ENCODE measurements at places on chromosomes 12 and 14.

GRCh38 chr12:108582978-108583770 lies 14.7 kb downstream of the TMEM119 start:
- DNase-seq: no peak

- no peak for DNase-seq
Observed at GRCh38 chr14:102229071-102229738, 75.8 kb downstream of the MOK start.

DNA sequence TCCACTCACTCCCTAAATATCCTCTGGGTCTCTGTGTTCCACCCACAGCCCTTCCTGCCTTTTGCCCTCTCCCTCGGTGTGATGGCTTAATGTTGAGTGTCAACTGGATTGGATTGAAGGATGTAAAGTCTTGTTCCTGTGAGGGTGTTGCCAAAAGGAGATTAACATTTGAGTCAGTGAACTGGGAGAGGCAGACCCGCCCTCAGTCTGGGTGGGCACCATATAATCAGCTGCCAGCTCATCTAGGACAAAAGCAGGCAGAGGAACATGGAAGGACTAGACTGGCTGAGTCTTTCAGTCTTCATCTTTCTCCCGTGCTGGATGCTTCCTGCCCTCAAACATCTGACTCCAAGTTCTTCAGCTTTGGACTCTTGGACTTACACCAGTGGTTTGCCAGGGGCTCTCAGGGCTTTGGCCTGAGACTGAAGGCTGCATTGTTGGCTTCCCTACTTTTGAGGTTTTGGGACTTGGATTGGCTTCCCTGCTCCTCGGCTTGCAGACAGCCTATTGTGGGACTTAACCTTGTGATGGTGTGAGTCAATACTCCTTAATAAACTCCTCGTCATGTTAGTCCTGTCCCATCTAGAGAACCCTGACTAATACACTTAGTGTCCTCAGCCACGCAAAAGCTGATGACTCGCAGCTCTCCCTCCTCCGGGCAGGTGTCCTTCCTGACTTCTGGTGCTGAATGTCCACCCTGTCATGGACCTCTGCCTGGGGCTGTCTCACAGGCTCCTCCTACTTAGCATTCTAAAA lies 5.9 kb downstream of the DGLUCY start:
- no peak for DNase-seq

GRCh38 chr12:120944645-120945217 lies 33.6 kb upstream of the HNF1A start:
- DNase-seq: peak; percentile 87

DNA sequence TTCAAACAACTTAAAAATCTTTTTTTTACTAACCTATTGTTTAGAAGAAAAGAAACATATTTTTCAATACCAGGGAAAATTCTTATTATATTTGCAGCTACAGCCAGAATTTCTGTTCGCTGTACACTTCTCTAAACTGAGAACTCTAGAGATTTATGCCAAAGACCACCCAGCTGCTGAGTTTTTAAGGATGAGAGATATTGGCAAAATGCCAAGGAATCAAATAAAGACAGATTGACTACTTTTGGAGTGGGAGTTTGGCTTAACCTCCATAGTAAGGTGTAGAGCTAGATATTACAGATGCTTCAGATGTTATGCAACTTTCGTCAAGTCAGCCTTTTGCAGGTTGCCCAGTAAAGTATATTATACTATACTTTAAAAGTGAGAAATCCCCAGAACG lies 71.8 kb downstream of the TTLL5 start:
- DNase-seq: no peak

- no peak for DNase-seq
Observed at GRCh38 chr14:96261772-96262655, 6.0 kb downstream of the BDKRB1 start.

DNA sequence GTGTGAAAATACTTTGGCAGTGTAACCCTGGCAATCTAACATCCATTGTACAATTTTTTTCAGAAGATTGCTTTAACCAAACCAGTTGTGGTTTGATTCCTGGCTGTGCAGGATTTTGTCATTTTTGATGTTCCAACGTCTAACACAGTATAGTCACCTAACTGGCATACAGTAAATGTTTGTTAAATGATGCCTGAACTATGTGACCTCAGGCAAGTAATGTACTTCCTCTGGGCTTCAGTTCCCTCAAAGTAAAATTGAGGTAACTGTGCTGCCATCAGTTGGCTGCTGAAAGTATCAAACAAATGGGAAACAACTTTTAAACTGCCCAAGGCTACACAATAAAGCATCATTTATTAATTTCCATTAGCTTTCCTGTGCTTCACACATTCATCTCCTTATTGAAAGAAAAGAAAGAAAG lies 4.3 kb downstream of the TM7SF3 start:
- DNase-seq: no peak

DNA sequence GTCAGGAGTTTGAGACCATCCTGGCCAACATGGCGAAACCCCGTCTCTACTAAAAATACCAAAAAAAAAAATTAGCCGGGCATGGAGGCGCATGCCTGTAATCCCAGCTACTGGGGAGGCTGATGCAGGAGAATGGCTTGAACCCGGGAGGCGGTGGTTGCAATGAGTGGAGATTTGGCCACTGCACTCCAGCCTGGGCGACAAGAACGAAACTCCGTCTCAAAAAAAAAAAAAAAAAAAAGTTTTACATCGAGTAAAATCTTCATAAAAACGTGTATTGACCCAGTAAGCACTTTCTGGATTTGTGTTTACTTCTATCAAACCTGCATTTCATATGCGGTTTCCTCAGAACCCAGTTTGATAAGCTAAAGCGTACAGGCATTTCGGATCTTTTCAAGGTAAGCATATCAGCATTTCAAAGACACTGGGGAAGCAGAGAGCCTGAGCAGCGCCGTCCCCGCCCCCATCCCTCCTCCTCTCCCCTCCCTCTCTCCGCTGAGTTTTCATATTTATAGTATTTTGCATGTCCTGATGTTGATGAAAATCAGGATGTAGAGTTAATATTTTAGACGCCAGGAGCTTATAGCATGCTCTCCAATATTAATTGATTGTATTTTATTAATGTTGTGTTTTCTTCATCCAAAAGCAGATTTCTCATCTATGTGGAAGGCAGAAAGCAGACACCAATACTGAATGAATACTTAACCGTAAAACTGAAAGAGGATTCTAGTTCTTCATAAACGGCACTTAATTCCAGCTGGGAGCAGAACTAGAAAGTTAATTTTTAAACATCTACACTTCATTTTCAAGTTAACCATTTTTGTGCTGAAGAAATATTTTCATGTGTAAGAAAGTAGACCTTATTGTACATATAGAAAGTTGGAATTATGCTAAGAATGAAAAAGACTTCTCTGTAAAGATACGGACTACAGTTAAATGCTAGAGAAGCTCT lies 9.2 kb upstream of the HIP1R start:
- peak; percentile 61 for DNase-seq

GRCh38 chr14:31543969-31544799 lies 17.0 kb upstream of the NUBPL start:
- DNase-seq: no peak

- DNase-seq: no peak
Observed at GRCh38 chr12:104422441-104422840, 34.3 kb upstream of the CHST11 start.

DNA sequence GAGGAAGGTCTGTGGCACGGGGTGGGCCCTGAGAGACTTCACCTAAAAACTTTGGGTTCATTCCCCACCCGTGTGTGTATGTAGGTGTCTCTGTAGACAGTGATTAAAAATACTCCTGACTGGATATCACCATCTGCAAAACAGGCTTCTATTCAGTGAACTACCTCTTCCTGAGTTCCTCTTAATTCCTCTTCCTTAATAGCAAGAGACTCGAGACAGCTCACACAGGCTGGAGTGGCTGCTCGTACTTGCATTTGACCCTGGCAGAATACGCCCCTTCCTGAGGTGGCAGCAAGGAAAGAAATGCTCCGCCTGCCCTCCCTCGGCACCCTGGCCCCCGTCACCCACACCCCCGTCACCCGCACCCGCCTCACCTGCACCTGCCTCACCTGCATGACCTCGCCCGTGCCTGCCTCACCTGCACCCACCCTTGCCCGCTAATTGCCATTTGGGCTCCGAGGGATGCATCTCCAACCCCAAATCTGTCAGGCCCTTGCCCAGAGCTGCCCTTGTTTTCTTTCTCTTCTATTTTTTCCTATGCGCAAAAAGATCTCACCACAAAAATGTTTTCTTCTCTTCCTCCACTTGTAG lies 90.0 kb downstream of the FBXL14 start:
- DNase-seq: no peak

- DNase-seq: no peak
Observed at GRCh38 chr12:42237853-42238239, 202 bp downstream of the YAF2 start.

DNA sequence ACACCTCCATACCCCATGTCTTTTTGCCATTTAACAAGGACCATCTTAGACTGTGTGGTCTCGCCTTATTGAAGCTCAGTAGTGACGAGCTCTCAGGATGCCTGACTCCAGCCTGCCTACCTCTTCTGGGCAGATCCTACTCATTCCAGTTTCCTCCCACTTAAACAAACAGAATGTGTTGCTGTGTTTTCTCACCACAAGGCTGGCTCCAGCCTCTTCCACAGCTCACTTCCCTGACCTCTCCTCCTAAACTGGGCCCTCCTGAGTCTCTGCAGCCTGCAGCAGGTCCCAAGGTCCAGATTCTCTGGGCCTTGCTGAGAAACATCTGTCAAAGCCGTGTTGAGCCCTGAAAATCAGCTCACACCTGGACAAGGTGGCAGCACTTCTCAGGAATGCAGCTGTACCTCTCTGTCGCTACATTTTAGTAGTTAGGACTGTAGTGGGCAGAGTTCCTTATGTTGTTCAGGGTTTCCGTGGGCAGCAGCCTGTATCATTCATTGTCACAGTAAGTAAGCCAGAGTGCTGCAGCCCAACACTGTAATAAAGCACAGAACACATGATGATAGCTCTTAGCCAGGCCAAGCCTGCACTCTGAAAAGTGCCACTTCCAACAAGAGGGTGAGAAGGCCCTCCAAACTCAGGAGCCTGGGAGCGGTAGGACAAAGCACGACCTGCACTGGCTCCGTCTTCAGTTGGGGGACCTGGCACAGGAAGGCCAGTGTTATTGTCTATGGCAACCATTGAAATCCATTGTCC lies 68.5 kb downstream of the NKX2-1 start:
- DNase-seq: no peak

- DNase-seq: no peak
Observed at GRCh38 chr14:70186900-70187451, 1.8 kb downstream of the SLC8A3 start.

DNA sequence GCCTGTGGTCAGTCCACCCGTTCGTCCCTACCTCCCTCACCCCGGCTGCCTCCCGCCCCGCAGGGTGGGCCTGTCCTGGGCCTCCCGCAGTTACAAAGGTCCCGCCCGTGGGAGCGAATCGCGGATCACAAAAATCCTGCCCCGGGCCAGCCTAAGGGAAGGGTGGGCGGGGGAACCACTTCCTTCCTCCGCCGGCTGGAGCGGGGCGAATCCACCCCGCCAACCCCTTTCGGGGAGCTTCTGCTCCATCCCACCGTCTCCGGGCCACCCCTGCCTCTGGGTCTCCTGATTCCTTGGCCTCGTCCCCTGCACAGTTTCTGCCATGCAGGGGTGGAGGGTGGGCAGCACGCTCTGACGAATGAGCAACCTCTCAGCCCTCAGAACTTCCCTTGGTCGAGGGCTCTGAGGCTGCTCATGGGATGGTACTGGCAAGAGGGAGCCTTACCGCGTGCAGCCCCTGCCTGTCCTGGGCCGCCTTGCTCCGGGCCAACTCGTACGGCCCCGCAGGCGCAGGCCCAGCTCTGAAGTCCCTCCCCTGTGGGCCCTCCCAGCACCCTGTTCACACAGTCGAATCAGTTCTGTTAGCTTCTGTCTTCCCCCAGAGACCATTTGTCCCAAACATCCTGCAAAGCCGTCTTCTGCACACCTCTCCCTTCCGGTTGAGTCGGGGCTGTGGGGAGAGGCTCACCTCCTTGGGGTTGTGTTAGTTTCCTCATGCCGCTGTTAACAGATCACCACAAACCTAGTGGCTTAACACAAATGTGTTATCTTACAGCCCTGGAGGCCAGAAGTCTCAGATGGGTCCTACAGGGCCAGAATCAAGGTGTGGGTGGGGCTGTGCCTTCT lies 589 bp upstream of the HVCN1 start:
- peak; percentile 73 for DNase-seq

- DNase-seq: no peak
Observed at GRCh38 chr14:46818147-46818546, 166.6 kb upstream of the RPL10L start.

GRCh38 chr12:123532808-123533649 lies 490 bp downstream of the RILPL1 start:
- peak; percentile 65 for DNase-seq

All from HAP-1 (cell line).